ENCODE measurements at places on chromosomes 12 and 14.

DNA sequence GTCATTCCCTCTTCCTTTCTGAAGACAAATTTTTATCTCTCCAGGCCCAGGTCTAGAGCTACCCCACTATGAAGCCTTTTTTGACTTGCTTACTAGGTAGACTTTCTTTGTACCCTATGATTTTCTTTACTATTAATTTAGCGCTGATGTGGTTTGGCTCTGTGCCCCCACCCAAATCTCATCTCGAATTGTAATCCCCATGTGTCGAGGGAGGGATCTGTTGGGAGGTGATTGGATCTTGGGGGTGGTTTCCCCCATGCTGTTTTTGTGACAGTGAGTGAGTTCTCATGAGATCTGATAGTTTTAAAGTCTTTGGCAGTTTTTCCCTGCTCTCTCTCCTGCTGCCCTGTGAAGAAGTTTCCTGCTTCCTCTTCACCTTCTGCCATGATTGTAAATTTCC, 118.1 kb downstream of the SLC38A1 start:
- DNase-seq, result no peak

- DNase-seq, result peak; percentile 25
Observed at GRCh38 chr12:52390739-52391617, 5.5 kb upstream of the KRT84 start.

- DNase-seq, result no peak
Observed at GRCh38 chr14:76375947-76376404, at the start of gene ESRRB. ESRRB (plus strand) TSS chr14:76376137; CDS start chr14:76376402, 265 bp downstream.

DNA sequence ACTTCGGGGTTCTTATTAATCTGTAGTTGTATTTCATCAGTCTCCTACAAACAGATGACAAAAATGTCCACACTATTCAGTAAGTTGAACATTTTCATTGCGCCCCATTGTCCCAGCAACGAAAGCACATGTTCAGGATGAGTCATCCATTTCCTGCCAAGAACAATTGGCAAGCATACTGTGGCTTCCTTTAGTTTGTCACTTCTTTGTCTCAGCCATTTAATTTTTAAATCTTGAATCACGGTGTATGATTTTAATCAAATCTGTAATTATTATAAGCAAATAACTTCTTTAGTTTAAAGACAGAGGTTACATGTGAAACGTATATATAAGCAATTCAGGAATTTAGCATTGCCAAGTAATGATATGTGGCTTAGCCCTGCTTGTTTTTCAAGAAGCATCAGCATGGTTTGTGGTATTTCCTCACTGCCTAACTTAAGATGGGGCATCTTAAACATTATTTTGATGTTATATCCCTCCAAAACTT, 211.3 kb upstream of the KRR1 start:
- DNase-seq, result peak; percentile 94

DNA sequence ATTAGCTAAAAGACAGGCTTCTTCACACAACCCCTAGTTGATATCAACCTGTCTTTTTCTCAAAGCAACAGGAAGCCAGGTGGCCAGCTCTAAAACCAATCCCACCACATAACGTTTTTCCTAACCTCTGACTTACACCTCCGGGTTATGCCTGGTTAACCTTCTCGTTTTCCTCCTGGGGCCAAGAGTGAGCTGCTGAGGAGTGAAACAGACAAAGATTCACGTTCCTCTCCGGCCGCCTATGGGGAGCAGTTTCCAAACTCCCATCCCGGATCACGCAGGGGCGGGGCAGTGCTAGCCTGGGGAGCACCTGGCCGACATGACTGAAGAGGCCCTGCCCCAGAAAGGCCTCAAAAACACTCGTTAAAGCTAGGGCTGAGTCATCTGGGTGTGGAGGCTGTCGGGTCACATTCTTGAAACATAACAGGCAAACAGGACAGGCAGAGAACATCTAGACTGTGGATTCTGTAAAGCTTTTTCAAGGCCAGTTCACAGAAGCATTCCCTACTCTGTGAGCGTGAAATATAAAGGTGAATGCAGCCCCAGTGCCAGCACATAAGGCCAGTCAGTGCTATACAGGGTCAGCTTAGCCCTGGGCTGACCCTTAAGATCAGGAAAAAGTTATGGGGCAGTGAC, 25.9 kb upstream of the LGALS3 start:
- peak; percentile 96 for DNase-seq

DNA sequence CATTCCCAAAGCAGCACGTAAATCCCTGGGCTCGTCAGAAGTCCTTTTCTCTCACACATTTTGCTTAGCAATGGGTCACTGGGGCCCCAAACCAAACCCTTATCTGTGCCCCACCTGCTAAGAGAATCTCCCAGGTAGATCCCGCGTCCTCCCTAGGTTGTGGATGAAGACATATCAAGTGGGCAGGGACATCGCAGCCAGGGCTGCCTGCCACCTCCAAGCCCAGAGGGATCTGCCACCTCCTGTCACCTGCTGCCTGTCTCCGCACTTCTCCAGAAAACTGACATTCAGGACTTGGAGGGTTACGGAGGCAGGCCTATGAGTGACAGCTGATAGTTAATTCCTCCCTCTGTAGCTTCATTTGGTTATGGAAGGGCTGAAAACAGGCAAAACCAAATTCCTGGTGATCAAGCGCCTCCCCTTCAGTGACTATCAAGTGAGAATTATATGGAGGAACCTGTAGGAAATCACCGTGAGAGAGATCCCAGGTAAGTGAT, 19.5 kb downstream of the BCL11B start:
- DNase-seq, result no peak

- no peak for DNase-seq
Observed at GRCh38 chr12:32644431-32644830, 34.7 kb upstream of the DNM1L start.

Data from AG10803 (cell line).